SK-N-SH (cell line): ENCODE measurements at places on chromosomes 5 and 9.
A peak's percentile ranks its signal among the peaks of the same experiment; 100 is the strongest.

DNA sequence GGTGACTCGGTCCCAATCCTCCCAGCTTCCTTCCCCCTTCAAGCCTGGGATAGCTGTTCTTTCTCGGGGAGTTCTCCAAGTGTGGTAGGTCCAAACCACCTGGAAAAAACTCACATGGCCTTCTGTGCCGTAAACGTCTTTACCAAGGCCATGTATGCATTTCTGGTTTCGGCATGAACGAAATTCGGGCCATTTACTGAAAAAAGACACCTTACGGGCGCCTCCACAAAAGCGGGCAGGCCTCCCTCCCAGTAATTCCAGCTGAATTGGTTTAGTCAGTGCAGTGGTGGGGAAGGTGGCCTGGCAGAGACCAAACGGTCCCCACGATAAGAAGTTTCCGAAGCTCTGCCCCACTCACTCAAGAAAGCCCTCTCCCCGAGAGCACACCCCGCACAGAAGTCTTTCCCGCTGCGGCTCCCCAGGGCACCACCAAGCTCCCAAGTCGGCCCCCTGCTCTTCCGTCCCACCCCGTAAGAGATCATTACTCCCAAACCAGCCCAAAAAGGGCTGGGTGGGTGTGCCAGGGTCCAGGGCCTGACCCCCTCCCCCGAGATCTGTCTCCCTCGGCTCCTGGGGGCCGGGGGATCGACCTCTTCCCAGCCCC lies 86.3 kb upstream of the MELK start:
- no peaks in the 10 kb centered on the region for H3K36me3 ChIP-seq
- peak overlapping the region; percentile 94 for H3K4me3 ChIP-seq
- H3K27ac ChIP-seq = peak overlapping the region; percentile 43; the same call in 1 of the 2 replicates
- peak; percentile 34 for DNase-seq

DNA sequence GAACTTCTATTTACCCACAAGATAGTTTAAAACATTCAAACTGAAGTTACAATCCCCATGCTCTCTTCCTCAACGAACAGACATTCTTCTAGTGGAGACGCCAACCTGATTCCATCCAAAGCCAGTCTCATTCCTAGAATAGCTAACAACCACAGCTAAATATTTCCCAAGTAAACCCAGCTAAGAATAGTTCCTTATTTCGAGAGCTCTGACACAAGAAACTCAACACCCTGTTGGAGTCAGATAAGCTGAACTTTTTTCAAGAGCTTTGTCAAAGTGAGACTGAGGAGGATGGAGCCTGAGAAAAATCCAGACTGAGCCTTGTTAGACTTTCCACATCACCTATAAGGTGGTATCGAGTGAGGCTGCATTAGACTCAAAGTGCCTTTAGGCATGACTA lies 56.7 kb upstream of the RPS23 start:
- no peak for DNase-seq
- no peaks in the 10 kb centered on the region for H3K27me3 ChIP-seq

GRCh38 chr5:5615569-5615968 lies 193.1 kb downstream of the ICE1 start:
- no peak overlapping the region for H3K4me3 ChIP-seq
- DNase-seq = peak; percentile 36
- H3K27me3 ChIP-seq = no peaks in the 10 kb centered on the region
- peaks cover 21% of the 10 kb centered on the region for H3K4me1 ChIP-seq

GRCh38 chr5:6396836-6397535 lies 18.6 kb upstream of the MED10 start:
- no peaks in the 10 kb centered on the region; the same call in 1 of the 2 replicates for H3K27me3 ChIP-seq
- no peaks in the 10 kb centered on the region for H3K36me3 ChIP-seq
- no peak for DNase-seq
- H3K27ac ChIP-seq = no peak overlapping the region
- no peak overlapping the region for H3K4me3 ChIP-seq

- no peak overlapping the region for H3K4me3 ChIP-seq
- H3K4me1 ChIP-seq = no peaks in the 10 kb centered on the region
- H3K27ac ChIP-seq = no peak overlapping the region
Measured at GRCh38 chr5:1161833-1162229, 39.6 kb upstream of the SLC6A19 start.

DNA sequence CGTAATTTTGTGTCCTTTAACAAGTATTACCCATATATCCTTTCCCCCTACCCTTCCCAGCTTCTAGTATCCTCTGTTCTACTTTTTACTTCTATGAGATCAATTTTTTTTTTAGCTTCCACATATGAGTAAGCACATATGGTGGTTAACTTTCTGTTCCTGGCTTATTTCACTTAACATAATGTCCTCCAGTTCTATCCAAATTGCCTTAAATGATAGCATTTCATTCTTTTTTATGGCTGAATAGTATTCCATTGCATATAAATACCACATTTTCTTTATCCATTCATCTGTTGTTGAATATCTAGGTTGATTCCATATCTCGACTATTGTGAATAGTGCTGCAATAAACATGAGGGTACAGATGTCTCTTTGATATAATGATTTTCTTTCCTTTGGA lies 36.4 kb downstream of the SKIC3 start:
- no peak overlapping the region for H3K27ac ChIP-seq
- H3K27me3 ChIP-seq = no peaks in the 10 kb centered on the region
- no peak for DNase-seq
- H3K4me1 ChIP-seq = no peaks in the 10 kb centered on the region

DNA sequence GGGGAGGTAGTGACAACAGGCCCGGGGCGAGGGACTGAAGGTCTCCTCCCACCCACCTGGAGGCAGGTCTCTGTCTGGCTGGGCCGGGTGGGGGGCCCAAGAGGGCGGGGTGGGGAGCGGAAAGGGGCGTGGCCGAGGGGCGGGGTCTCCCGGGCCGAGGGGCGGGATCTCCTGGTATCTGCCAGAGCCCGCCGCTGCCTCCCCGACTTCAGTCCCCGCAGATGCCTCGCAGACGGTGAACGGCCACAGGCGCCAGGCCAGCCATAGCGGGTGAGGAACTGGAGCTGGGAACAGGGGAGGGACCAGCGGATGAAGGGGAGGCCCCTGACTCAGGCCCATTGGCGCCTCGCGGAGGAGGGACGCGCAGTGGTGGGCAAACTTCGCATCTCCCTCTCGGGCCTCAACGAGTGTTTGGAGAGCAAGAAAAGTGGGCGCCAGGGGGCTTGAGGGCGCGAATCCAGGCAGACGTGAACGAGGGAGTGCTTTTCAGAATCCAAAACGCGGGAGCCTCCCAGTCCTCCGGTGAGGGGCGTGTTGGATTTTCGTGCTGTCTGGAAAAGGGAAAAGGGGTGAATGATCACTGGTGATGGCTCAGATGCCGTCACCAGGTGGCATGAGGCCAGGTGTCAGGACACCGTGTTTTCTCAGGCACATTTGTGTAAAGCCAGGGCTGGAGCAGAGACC lies at the start of gene ADGRD2:
ADGRD2 (plus strand) TSS at position 211 of the 684 bp plus-strand sequence. CDS start 1,216 bp downstream, outside the sequence.
- DNase-seq = peak; percentile 95
- H3K4me3 ChIP-seq = peak within 1 kb of the TSS; percentile 41
- no peaks in the 10 kb centered on the region for H3K27me3 ChIP-seq
- no peaks in the 10 kb centered on the region for H3K4me1 ChIP-seq
- H3K36me3 ChIP-seq = no peaks in the 10 kb centered on the region

- H3K27ac ChIP-seq = no peak overlapping the region
- no peak overlapping the region for H3K4me3 ChIP-seq
- no peaks in the 10 kb centered on the region for H3K4me1 ChIP-seq
Measured at GRCh38 chr5:57566914-57567313, 84.3 kb upstream of the ACTBL2 start.

GRCh38 chr9:123686829-123687192 lies 243.1 kb downstream of the DENND1A start:
- H3K4me3 ChIP-seq = no peak overlapping the region
- H3K27ac ChIP-seq = no peak overlapping the region
- H3K36me3 ChIP-seq = no peaks in the 10 kb centered on the region
- no peaks in the 10 kb centered on the region for H3K27me3 ChIP-seq

- no peak overlapping the region for H3K27ac ChIP-seq
- H3K36me3 ChIP-seq = no peaks in the 10 kb centered on the region
- H3K4me1 ChIP-seq = no peaks in the 10 kb centered on the region
- H3K27me3 ChIP-seq = no peaks in the 10 kb centered on the region
- no peak for DNase-seq
- H3K4me3 ChIP-seq = no peak overlapping the region
Measured at GRCh38 chr9:129058965-129059795, 21.7 kb upstream of the DOLPP1 start.

DNA sequence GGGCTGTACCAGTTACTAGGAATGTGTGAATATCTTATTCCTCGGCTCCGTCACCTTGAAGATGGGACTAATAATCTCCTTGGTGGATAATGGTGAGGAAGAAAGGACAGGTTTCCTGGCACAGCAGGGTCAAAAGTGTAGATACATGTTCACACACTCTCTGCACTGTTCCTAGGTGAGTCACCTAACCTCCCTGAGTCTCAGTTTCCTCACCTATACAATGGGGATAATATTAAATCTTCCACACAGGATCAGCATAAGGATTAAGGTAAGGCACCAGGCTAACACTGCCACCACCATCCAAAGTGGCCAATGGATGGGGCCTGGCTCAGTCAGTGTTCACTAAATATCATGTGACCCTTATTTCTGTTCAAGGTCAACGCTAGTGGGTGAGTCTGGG lies 66.9 kb downstream of the PSMB7 start:
- DNase-seq = no peak
- H3K36me3 ChIP-seq = peaks cover 89% of the 10 kb centered on the region
- H3K27me3 ChIP-seq = no peaks in the 10 kb centered on the region
- no peak overlapping the region for H3K4me3 ChIP-seq
- no peak overlapping the region for H3K27ac ChIP-seq

DNA sequence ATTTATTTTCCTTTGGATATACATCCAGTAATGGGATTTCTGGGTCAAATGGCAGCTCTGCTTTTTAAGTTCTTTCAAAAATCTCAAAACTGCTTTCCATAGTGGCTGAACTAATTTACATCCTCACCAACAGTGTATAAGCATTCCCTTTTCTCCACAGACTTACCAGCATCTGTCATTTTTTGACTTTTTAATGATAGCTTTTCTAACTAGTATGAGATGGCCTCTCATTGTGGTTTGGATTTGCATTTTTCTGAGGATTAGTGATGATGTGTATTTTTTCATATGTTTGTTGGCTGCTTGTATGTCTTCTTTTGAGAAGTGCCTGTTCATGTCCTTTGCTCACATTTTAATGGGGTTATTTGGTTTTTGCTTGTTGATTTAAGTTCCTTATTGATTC lies 90.0 kb upstream of the HMHB1 start:
- no peak overlapping the region for H3K27ac ChIP-seq
- no peaks in the 10 kb centered on the region for H3K4me1 ChIP-seq

- no peak overlapping the region for H3K4me3 ChIP-seq
- DNase-seq = peak; percentile 52
- H3K36me3 ChIP-seq = no peaks in the 10 kb centered on the region
- peaks cover 5% of the 10 kb centered on the region for H3K4me1 ChIP-seq
Measured at GRCh38 chr5:8561854-8562253, 692.9 kb downstream of the MTRR start.

DNA sequence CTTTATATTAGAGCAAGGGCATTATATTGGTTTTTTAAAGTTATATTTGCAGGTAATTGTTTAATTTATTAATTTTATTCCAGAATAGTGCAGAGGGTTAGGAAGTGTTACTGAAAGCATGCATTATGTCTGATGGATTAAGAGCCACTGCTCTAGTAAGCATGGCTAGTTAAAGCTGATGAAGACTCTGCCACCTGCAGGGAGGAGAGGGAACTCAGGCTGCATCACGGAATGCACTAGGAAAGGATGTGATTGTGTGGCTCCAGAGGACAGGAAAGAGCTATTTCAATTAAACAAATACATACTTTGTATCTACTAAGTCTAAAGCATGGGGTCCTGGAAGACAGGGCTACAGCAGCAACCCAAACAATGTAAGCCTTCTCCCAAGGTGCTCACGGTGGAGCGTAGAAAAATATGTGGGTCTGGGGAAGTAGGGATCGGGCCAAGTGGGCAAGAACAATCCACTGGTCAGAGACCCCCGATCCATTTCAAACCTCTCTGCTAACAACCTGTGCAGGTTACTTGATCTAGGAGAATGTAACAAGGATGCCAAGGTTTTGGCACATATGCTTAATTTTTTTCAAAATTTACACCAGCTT lies 15.3 kb upstream of the GRXCR2 start:
- H3K4me3 ChIP-seq = no peak overlapping the region
- H3K4me1 ChIP-seq = no peaks in the 10 kb centered on the region
- peak; percentile 33 for DNase-seq
- no peak overlapping the region for H3K27ac ChIP-seq
- H3K27me3 ChIP-seq = no peaks in the 10 kb centered on the region
- no peaks in the 10 kb centered on the region for H3K36me3 ChIP-seq

DNA sequence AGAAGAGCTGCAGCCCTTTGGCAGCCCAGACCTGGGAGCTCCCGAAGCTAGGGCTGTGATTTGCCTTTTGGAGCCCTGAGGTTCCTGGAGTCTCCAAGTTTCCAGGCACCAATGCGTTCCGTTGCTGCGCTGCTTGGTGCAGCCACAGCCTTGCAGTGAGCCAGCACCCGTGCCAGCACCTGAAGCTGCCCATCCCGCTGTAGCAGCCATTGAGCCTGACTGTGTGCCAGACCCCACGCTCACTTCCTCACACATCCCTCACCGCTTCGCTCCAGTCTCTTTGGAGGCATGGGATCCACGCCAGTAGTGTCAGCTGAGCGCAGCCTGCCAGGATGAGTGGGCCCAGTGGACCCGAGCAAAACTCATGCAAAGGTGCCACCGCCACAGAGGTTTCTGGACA lies 22.5 kb upstream of the C9orf72 start:
- no peaks in the 10 kb centered on the region for H3K36me3 ChIP-seq
- H3K4me1 ChIP-seq = no peaks in the 10 kb centered on the region
- H3K27me3 ChIP-seq = no peaks in the 10 kb centered on the region
- no peak overlapping the region for H3K27ac ChIP-seq
- no peak for DNase-seq

GRCh38 chr5:131792896-131793295 lies 3.9 kb downstream of the FNIP1 start:
- H3K27me3 ChIP-seq = no peaks in the 10 kb centered on the region
- no peak overlapping the region for H3K4me3 ChIP-seq
- DNase-seq = no peak
- peaks cover 4% of the 10 kb centered on the region for H3K36me3 ChIP-seq
- no peak overlapping the region for H3K27ac ChIP-seq

GRCh38 chr9:126874546-126875314 lies 14.3 kb downstream of the ZBTB34 start:
- H3K27ac ChIP-seq = no peak overlapping the region
- no peak for DNase-seq
- H3K36me3 ChIP-seq = peaks cover 4% of the 10 kb centered on the region
- no peaks in the 10 kb centered on the region for H3K27me3 ChIP-seq

DNA sequence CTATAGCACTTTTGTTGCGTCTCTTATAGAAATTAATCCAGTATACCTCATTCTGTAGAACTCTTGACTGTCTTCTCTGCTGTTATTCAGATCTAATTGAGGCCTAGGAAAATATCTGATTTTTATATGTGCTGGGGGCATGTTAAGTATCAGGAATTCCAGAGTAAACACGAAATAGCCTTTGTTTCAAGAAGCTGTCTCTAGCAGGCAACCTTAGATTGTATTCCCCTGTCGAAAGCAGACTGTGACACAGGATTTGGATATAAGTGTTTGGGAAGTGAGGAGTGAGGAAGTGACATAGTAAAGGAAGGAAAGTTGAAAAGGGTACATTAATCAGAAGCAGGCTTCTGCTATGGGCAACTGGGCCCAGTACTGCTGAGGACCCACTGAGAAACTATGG lies 72.1 kb upstream of the RASA1 start:
- no peaks in the 10 kb centered on the region for H3K27me3 ChIP-seq
- no peaks in the 10 kb centered on the region for H3K36me3 ChIP-seq
- DNase-seq = no peak
- peaks cover 11% of the 10 kb centered on the region; the same call in 1 of the 2 replicates for H3K4me1 ChIP-seq
- peak overlapping the region; percentile 77 for H3K27ac ChIP-seq

GRCh38 chr5:61817472-61818326 lies 485.6 kb downstream of the ZSWIM6 start:
- H3K4me3 ChIP-seq = no peak overlapping the region
- peak; percentile 51 for DNase-seq
- H3K4me1 ChIP-seq = no peaks in the 10 kb centered on the region
- no peaks in the 10 kb centered on the region for H3K36me3 ChIP-seq
- no peaks in the 10 kb centered on the region; the same call in 1 of the 2 replicates for H3K27me3 ChIP-seq
- H3K27ac ChIP-seq = no peak overlapping the region
